ENCODE measurements at places on chromosomes 16 and 17.

DNA sequence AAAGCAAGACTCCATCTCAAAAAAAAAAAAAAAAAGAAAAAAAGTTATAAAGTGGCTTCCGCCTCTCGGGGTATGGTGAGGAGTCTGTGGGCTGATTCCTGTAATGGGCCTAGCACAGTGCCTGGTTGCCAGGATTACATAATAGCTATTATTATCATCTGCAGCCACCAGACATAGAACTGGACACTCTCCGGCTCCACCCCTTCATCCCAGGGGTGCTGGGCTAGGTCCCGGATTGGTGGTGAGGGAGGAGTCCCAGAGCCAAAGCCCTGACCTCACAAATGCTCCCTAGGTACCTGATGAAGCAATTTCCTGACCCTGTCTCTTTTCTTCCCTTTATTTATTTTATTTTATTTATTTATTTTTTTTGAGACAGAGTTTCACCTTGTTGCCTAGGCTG is 11.6 kb upstream of the ADGRG1 start:
- no peak for DNase-seq

DNA sequence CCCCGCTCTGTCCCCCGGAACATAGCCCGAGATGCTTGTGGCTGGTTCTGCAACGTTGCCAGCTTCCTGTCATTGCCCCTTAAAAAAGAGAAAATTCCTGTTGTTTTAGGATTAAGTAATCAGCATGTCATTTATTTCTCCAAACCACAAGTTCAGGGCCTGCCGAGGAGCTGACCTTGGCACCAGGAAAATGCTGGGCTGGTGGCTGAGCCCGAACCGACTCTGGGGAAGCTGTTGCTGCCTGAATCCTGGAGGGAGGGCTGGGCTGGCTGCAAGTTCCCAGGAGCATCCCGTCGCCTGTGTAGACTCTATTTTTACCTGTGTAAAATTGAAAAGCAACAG is 130.9 kb upstream of the FOXF1 start:
- no peak for DNase-seq

DNA sequence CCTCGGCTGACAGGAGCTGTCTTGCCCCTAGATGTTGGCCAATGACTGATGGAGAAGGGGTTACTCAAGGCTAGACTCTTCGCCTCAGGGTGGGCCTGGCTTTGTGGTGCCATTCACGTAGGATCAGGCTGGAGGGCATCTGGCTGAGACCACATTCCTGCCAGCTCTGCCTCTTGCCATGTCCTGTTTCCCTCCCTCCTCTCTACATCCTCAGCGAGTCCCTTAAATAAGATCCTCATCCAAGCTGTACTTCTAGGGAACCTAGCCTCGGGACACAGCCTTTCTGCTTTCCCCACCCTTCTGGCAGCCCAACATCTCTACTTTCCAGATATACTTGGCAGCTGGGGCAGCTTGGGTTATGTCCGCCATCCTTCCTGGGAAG is 27.9 kb upstream of the EFCAB13 start:
- no peak for DNase-seq

- no peak for DNase-seq
Measured at GRCh38 chr17:79203016-79203415, 128.4 kb downstream of the ENGASE start.

DNA sequence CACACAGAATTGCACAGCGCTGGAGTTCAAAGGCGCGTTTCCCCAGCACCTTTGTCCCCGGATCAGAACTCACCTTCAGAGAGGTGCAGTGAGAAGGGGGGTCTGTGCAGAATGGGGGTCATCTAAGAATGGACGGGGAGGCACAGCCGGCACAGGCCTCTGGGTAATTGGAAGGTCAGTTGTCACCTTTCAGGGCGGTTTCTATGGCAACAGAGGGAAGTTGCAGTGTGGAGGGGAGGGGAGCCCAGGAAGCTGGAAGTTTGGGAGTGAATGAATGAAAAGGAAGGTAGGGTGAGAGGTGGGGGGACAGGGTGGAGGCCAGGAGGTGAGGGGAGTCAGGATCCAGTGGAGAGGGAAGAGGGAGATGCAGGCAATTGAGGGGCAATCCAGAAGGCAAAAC is 12.4 kb upstream of the KCNG4 start:
- no peak for DNase-seq

GRCh38 chr16:2284797-2285576 is 17.1 kb upstream of the RNPS1 start:
- DNase-seq: no peak

GRCh38 chr17:81537343-81537855 is 9.2 kb downstream of the FSCN2 start:
- no peak for DNase-seq

DNA sequence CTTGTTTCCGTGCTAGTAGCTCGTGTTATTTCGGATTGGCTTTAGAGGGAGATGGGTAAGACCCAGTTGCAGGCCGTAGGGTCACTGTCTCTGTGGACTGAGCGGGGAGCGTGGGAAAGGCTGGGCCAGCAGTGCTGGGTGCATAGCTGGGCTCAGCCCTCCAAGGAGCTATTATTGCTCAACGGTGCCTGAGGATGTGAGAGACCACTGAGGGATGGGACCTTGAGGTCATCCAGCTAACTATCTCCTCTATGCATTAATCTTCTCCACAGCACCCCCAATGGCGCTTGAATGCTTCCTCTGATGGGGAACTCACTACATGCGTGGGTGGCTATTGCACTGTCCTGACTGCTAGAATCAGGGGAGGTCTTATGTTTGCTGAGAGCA is 126.1 kb upstream of the FOXF1 start:
- DNase-seq: no peak

DNA sequence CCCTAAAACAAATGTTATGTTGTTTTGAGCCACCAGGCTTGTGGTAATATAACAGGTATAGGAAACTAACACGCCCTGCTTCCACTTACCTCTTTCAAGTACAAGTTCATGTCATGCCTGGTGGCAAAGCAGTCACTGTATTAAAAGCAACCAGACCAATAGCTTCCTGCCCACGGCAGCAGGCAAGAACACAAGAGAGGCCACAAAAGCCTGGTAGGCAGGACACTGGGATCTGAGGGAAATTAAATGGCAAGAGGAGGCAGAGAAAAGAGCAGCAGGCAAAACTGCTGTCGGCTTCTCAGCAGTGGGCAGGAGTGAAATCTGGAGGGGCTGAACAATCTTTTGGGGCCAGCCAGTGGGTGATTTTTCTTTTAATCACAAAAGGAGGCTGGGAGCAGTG is 2.2 kb downstream of the CYTH1 start:
- no peak for DNase-seq

GRCh38 chr16:53620476-53620875 is 83.2 kb downstream of the RPGRIP1L start:
- DNase-seq: no peak

DNA sequence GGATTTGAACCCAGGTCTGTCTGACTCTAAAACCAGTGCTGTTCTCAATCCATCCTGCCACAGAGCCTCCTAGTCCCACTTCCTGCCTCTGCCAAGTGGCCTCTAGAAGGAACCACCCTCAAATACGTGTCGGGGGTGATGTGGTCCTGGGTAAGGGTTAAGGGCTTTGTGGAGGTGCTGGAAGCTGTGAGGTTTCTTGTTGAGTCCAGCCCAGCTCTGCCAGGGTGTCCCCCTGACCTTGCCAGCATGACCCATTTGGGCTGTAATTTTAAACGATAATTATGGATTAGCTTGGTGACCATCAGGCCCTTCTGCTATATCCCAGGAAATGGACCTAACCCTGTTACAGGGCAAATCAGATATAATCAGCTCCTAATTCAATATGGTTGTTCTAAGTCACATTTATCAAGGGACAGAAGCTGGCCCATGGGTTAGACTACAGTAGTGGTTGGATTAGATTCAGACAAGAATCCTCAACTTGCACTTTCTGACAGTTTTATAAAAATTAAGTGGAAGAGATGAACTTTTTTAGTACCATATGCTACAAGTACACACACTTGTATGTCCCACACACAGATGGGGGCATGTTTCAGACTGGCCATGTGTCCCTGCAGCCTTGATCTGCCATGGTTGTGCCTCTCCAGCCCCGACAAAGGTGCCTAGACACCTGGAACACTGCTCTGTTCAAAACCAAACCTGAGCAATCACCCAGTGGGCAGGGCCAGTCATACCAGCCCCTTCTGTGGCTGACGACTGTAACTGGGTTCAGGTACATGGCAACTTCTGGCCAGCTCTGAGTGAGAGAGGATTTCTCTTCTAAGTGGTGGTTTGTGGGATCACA is 48.0 kb downstream of the SMPD3 start:
- DNase-seq: no peak

DNA sequence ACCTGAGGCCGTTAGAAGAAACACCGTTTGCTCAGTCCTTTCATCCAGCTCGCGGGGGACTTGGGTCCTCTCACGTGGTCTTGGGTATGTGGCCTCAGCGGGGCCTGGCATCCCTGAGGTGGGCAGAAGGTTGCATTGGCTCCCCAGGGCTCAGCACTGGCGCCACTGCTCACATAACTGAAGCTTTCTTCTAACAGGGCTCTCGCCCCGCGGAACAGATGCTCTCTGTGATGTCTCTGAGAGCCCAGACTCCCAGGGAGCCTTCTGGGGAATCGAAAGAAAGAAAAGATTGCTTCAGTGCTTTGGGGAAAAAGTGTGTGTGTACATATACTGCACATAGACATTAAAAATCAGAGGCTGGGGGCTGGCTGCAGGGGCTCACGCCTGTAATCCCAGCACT is 10.1 kb downstream of the MGRN1 start:
- no peak for DNase-seq

GRCh38 chr17:1374431-1375177 is 25.4 kb downstream of the YWHAE start:
- DNase-seq: no peak

- no peak for DNase-seq
Measured at GRCh38 chr16:49487746-49488145, 114.1 kb downstream of the C16orf78 start.

- DNase-seq: no peak
Measured at GRCh38 chr17:17950806-17951205, 21.4 kb downstream of the TOM1L2 start.

DNA sequence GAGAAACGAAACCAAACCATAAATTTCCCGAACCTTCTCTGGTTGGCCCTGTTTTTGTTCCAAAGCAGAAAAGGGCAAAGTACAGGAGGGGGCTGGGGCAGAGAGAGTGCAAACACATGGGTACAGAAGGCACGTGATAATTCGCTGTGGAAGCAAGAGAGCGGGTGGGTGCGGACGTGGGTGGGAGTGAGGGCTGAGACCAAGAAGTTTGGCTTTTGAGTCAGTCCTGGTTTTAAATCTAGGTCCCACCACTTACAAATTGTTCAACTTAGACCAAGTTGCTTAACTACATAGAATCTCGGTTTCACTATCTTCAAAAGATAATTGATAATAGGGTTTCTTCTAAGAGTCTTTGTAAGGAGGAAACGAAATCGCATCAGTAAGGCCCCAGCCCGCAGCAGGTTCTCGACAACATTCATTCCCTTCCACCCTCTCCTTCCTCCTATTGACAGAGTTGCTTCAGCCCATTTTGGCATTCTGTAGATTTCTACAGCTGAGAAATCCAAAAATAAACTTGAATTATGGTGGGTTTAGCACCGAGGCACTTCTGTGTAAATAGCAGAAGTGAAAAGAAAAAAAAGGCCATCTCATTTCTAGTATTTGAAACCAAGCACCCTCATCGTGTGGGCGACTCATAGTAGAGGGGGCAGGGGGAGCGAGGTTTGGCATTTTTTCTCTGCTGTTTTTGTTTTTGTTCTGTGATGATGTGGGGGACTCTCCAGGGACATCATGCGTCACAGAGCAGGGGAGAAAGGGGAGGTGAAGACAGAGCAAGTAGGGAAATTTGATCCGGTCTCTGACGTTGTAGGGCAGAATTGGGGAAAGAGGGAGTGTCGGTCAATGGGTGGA is 33.6 kb upstream of the CCR7 start:
- no peak for DNase-seq

DNA sequence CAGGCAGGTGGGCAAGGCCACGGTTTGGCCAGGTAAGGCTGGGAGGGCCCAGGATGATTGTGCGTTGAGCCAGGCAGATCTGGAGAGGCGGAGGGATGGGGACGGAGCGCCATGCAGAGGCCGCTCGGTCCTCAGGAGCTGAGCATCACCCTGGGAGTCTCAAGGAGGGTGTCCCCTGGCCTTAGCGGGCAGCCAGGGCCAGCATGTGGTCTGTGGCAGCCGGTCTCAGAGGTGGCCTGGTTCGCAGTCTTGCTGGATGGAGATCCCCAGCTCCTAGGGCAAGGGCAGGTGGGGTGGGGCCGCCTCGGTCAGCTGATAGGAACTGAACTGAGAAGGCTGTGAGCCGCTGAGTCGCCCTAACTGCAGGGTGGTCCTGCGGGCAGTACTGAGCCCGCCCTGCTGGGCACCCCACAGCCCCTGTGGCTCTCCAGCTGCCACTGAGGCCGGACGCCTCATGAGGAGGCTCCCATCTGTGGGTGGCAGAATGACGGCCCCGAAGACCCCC is 11.6 kb upstream of the CDH15 start:
- DNase-seq: no peak

DNA sequence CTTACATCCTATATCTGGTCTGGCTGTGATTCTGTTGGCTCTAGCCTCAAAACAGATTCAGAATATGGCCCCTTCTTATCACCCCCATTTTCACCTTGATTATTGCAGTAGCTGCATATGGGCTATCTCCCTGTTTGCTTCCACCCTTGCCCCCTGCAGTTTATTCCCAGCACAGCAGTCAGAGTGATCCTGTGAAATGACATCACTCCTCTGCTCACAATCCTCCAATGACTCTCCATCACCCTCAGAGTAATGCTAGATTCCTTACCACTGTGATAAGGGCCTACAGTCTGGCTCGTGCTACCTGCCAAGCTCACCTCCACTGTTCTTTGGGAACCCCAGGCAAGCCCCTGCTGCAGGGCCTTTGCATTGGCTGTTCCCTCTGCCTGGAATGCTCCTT is 92.5 kb downstream of the ASIC2 start:
- no peak for DNase-seq

GRCh38 chr16:27973678-27974077 is 89.8 kb downstream of the GSG1L start:
- DNase-seq: no peak

DNA sequence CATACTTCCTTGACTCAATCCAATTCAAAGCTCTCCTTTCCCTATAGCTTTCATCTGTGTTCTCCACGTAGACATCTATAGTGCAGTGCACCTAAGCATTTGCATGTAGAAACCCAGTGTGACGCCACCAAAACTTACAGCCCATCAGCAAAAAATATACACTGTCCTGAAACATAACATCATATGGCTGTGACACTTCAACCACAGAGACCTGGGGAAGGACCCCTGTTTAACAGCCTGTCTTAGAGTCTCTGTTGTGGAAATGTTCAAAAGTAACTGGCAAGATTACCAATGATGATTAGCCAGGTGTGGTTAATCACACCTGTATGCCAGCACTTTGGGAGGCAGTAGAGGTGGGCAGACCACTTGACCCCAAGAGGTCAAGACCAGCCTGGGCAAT is 22.2 kb downstream of the GSPT1 start:
- no peak for DNase-seq

GRCh38 chr17:4960279-4960922 is 7.2 kb downstream of the SPAG7 start:
- no peak for DNase-seq

GRCh38 chr17:58364270-58364942 is 12.4 kb upstream of the SUPT4H1 start:
- DNase-seq: no peak

- no peak for DNase-seq
Measured at GRCh38 chr16:17497648-17498047, 26.9 kb upstream of the XYLT1 start.

- no peak for DNase-seq
Measured at GRCh38 chr17:41968676-41969075, 2.1 kb downstream of the CNP start.

All from glomerular endothelial cell (primary cell).